ENCODE measurements at places on chromosomes 7 and 10. TPM values are rescaled to one million over a fixed set of nuclear protein-coding genes. Genes with fewer than 3 reads are reported as not detected.

- DNase-seq, result no peak
These were observed 48.3 kb downstream of the TMEM270 start for GRCh38 chr7:73909051-73909941.

The IRF5 gene
- total RNA-seq, result 6.9 TPM

GRCh38 chr7:28759475-28759971 is 198.6 kb downstream of the TRIL start:
- DNase-seq, result no peak

- no peak for DNase-seq
These were observed 1.6 kb upstream of the TASOR2 start for GRCh38 chr10:5683065-5683464.
